Activated naive CD8-positive, alpha-beta T cell treated with anti-CD3 and anti-CD28 coated beads for 36 hours (primary cell): ENCODE measurements at places on chromosomes 11 and 22. TPM values are rescaled to one million over a fixed set of nuclear protein-coding genes. Genes with fewer than 3 reads are reported as not detected.

MMP10 gene
- total RNA-seq, result not detected

SUSD2 gene
- 0.56 TPM for total RNA-seq

PANX3 gene
- total RNA-seq, result not detected

FAR1 gene
- 47.1 TPM for total RNA-seq

MIOX gene
- 0.29 TPM for total RNA-seq

SMTNL1 gene
- total RNA-seq, result not detected

HORMAD2 gene
- not detected for total RNA-seq

VPREB1 gene
- not detected for total RNA-seq

SNAP29 gene
- total RNA-seq, result 22.1 TPM

EIF3M gene
- total RNA-seq, result 466 TPM

ASCL3 gene
- not detected for total RNA-seq

MS4A7 gene
- not detected for total RNA-seq

GPHA2 gene
- total RNA-seq, result not detected

IFITM10 gene
- total RNA-seq, result not detected

SLC22A9 gene
- not detected for total RNA-seq

TSKU gene
- 2.7 TPM for total RNA-seq

PKDREJ gene
- total RNA-seq, result not detected

MPPED2 gene
- 0.19 TPM for total RNA-seq

MDK gene
- 3.4 TPM for total RNA-seq

PRR33 gene
- total RNA-seq, result 0.31 TPM

LRRC74B gene
- not detected for total RNA-seq

BIK gene
- total RNA-seq, result 3.3 TPM

EP300 gene
- total RNA-seq, result 39.5 TPM

LINC01488 gene
- not detected for total RNA-seq

KLHL35 gene
- 0.21 TPM for total RNA-seq

MS4A6A gene
- total RNA-seq, result not detected

OLFML1 gene
- not detected for total RNA-seq

WT1 gene
- not detected for total RNA-seq
